NCI-H1930 (cell line): ENCODE measurements at places on chromosomes 13 and 19.

- DNase-seq: no peak
Observed at GRCh38 chr19:31264041-31264778, 85.0 kb downstream of the TSHZ3 start.

GRCh38 chr19:47274071-47274890 lies at the start of gene INAFM1:
Gene INAFM1 (plus strand): TSS chr19:47274885. CDS start chr19:47274920, 35 bp downstream.
- peak; percentile 93 for DNase-seq

GRCh38 chr13:73039201-73040108 lies 19.4 kb upstream of the KLF5 start:
- peak; percentile 73 for DNase-seq

GRCh38 chr19:31604493-31605040 lies 255.3 kb upstream of the TSHZ3 start:
- no peak for DNase-seq

DNA sequence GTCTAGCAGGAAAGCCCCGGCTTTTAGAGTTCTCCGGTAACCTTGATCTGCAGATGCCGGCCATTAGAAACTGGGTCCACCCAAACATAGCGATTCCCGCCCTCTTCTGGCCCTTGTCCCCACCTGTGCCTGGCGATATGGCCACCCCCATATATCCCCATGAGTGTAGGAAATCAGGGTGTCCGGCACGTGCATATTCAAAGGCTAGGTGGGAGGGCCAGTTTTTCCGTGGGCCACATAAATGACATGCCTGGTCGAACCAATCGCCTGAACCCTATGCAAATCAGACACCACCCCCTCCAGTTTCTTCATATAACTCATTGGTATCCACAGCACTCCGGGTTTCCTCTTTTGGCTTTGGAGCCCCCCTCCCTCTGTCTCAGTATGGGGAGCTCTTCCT lies 37.4 kb downstream of the ERICH4 start:
- peak; percentile 30 for DNase-seq

DNA sequence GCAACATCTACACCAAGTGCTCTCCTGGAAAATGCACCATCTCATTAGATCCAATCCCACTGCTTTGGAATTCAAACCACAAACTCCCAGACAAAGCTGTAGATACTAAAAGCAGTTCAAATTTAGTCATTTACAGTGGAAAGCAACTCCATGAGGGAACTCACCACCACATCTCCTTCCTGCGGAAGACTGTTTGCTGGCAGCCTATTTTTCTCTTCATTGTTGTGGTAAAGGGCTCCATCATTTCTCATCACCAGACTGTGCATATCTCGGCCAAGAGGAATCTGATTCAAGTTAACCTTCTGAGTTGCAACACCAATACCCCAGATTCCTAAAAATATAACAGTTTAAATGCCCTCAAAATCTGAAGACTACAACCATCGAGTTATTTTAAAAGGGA lies 8.4 kb downstream of the SPRYD7 start:
- no peak for DNase-seq

DNA sequence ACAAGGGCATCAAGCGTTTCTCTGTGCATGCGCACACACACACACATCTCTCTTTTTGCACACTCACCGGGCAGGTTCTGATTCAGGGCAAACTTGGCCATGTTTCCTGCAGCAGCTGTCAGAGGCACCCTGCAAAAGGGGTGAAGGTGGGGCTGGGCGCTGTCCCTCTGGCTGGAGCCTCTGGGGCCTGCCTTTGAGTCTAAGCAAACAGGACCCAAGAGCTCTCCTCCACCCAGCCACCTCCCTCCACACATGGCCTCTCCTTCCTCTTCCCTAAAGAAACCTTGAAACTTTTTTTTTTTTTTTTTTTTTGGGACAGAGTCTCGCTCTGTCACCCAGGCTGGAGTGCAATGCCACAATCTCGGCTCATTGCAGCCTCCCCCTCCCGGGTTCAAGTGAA lies 5.3 kb downstream of the KANK3 start:
- DNase-seq: no peak

- no peak for DNase-seq
Observed at GRCh38 chr13:26956522-26957142, 196.0 kb upstream of the GPR12 start.

DNA sequence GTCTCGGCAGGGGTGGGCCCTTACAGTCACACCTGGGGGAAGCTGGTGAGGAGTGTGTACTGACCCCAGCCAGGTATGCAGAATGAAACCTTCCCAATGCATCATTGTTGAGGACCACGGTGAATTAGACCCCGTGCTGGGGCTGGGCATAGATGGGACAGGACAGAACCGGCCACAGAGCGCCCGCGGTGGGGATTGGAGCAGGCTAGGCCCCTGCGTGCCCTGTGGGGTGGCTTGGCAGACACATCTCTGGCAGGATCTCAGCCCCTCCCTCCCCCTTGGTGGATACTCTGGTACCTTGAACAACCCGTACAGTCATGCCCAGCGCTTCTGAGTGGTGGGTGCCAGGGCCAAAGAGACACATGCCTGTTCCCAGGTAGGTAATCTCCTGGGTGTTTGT lies 200.6 kb downstream of the TEX29 start:
- no peak for DNase-seq

GRCh38 chr13:113647351-113648215 lies 10.4 kb downstream of the ATP4B start:
- no peak for DNase-seq

DNA sequence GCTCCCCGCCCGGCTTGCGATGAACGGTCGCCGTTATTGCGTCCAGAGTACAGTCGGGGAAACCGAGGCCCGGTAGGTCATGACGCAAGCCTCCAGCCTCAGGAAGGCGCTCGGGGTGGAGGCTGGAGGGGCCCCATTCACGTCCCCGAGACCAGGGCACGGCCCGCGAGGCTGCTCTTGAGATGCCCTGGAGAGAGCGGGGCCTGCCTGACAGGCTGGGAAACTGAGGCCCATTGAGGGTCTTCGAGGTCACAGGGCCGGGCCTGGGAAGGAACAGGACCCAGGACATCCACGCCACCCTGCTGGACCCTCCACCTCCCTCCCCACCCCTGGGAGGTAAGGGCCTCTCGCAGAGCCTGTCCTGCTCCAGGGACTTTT lies 367 bp downstream of the NDUFS7 start:
- no peak for DNase-seq

DNA sequence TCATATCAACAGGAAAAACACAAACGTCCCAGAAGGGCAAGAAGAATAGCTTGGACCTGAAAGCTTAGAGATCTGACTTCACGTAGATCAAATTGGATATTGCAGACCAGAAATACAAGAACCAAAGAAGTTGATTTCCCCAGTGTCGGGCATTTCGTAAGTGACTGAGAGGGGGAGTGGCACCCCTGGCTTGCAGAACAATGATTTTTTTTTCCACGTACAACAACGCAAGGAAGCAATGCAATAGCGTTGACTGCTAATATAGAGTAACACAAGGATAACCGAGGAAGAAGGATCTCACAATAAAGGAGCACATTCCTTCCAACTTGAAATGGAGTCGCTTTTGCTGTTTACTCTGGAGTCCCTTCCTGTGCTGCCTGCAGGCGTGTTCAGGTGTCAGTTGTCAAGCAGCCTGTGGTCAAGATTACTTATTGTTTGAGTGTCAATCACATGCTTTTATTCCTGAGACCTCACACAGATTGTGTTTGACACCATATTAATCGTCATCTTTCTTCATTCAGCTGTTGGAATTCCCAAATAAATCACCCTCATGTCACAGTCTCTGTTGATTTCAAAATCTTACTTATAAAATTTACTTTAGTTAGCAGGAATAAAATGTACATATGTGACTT lies 139.4 kb downstream of the FREM2 start:
- DNase-seq: no peak

DNA sequence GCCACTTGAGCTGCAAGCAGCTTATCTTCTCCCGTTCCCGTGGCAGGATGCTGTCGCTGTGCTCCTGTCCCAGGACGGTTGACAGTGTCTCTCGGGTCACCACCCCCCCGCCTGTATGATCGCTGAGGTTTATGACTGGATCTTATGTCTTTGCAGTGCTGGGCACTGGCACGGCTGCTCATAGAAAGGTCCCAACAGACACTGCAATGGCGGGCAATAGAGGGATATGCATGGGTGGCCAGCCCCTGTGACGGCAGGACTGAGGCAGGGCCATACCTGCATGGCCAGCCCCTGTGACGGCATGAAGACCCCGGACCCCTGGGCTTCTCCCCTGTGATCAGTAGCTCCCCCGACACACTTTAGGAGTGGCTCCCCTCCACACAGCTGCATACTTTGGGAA lies 307.2 kb downstream of the TEX29 start:
- DNase-seq: no peak

GRCh38 chr19:5973867-5974635 lies 3.9 kb downstream of the RANBP3 start:
- DNase-seq: no peak

DNA sequence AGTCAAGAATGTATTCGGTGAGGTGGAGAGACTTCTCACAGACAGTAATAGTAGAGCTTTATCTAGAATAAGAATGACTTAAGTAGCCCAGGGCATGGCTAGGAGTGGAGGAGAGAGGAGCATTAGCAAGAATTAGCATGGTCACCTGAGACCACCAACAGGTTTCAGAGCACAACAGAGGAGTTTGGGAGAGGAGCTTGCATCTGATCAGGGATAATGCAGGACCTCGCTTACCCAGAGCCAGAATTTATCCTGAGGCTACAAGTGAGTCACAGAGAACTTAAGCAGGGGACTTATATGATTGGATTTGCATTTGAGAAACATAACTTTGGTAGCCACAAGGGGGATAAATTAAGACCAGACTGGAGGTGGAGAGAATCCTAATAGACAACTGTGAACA lies 102.1 kb upstream of the FNDC3A start:
- no peak for DNase-seq

DNA sequence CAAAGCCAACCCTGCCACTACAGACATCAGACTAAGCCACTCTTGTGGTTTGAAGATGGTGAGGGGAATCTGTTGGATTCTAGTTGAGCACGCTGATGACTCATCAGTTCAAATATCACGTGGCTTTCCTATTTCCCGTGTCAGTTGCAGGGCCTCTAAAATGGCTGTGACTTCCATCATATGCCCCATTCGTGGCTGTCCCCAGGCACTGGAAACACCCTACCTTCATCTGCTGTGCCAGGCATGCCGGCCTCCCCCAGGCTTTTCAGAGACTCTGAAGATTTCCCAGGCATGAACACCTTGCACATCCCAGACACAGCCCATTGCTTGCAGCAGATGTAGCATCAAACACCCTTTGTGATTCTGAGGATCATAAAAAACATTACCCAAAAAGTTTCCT lies 659.9 kb downstream of the UQCRFS1 start:
- no peak for DNase-seq

GRCh38 chr19:1676351-1677266 lies 24.2 kb upstream of the TCF3 start:
- DNase-seq: no peak

GRCh38 chr19:29833614-29834261 lies 21.9 kb downstream of the CCNE1 start:
- no peak for DNase-seq

DNA sequence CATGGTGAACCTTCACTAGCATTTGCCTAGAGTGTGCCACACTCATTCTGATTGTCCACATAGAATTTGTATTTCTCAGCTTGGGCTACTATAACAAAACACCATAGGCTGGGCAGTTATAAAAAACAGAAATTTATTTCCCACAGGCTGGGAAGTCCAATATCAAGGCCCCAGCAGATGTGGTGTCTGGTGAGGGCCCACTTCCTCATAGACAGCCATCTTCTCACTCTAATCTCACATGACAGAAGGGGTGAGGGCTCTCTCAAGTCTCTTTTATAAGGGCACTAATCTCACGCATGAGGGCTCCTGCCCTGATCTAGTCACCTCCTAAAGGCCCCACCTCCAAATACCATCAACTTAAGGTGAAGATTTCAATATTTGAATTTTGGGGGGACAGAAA lies 53.6 kb downstream of the LRRC63 start:
- no peak for DNase-seq

GRCh38 chr13:76663592-76664335 lies 222.4 kb downstream of the KCTD12 start:
- DNase-seq: no peak
